ENCODE measurements at places on chromosomes 16 and 17.

DNA sequence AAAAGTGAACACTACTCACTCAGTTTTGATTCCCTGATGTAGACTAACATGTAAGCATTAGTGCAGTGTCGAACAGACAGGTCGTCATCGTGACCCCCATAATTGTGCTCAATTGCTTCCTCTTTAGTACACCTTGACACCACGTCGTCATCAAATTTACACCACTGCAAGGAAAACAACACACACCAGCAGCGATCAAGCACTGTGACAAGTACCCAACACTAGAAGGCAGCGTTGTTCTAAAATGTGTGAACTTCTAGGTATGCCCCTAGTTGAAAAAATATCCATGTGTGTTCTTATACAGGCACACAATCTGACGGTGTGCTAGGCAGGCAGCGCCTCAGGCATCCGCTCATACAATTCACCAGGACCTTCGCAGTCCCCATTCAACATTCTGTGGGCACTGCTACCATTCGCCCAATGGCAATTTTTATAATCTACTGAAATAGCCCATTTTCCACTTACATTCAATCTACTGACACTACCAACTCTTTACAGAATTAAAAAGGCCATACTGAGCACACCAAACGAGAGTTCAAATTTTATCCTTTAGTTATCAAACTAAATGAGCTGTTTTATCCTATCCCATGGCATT is 23.1 kb downstream of the LITAFD start:
- DNase-seq: no peak

DNA sequence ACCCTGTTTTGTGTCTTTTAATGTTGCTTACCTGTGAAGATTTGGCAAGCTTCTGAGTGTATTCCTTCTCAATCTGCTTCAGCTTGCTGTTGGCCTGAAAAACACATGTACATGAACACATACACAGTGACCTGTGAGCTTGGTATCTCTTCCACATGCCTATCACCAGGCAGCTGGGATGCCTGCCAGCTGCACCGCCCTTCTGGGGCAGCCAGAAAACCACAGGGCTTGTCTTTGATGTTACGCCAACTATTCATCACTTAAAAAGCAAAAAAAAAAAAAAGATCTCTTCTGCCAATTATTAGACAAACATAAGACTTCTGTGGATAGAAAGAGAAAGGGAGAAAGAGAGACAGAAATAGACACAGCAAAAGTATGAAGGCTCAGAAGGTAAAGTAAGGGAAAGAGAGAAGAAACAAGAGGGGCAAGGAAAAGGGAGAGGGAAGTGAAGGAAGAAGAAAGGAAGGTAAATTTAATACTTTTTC is 189.2 kb upstream of the AXIN2 start:
- no peak for DNase-seq

DNA sequence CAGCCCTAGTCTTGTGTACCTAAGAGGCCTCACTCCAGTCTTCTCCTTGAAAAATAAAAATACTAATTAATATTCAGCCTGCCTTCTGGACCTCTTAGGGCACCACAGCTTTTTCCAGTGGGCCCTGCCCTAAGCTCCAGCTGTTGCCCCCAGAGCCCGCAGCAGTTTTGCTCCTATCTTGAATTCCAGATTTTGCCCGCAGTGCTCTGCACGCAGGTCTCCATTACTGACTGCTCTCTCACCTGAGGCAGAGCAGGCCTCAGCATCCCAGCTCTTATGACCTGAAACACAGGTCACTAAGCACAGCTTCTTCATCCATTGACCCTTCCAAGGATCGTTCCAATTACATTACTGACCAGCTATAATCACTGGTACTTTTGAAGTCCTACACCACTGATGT is 28.4 kb upstream of the NAGLU start:
- no peak for DNase-seq

DNA sequence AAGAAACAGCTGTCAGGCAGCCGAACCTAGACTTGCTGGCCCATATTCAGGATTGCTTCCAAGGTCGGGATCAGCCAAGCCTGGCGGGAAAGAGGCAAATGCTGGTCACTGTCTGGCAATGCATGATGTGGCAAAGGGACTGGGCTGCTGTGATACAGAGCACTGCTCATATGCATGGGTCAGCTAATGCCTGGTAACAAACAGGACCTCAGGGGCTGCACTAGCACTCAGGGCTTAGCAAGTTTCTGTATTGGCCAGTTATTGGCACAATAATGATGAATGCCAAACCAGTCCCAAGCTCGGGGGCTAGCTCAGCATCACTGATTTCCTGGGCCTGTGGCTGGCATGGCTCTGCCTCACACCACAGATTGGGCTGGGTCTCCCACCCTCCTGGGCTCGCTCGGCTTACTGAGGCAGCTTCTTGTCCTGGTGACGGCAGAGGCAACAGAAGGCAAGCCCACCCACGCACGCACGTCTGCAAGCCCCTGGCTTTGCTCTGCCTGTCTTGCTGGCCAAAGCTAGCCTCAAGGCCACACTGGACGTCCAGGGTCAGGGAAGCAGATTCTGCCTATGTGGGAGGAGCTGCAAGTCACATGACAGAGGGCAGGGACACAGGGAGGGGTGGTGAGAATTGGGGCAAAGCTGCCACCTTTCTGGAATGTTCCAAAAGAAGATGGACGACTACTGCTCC is 21.4 kb upstream of the RPTOR start:
- no peak for DNase-seq

Measured in activated naive CD4-positive, alpha-beta T cell (primary cell).